Neuronal stem cell (in vitro differentiated cells): ENCODE measurements at places on chromosomes 7 and 10.

- no peak overlapping the region for H3K4me3 ChIP-seq
- DNase-seq: no peak
- no peak overlapping the region for H3K27ac ChIP-seq
- H3K4me1 ChIP-seq: no peaks in the 10 kb centered on the region
- peaks cover 2% of the 10 kb centered on the region for H3K27me3 ChIP-seq
Observed at GRCh38 chr10:71290331-71290730, 28.7 kb upstream of the SLC29A3 start.

DNA sequence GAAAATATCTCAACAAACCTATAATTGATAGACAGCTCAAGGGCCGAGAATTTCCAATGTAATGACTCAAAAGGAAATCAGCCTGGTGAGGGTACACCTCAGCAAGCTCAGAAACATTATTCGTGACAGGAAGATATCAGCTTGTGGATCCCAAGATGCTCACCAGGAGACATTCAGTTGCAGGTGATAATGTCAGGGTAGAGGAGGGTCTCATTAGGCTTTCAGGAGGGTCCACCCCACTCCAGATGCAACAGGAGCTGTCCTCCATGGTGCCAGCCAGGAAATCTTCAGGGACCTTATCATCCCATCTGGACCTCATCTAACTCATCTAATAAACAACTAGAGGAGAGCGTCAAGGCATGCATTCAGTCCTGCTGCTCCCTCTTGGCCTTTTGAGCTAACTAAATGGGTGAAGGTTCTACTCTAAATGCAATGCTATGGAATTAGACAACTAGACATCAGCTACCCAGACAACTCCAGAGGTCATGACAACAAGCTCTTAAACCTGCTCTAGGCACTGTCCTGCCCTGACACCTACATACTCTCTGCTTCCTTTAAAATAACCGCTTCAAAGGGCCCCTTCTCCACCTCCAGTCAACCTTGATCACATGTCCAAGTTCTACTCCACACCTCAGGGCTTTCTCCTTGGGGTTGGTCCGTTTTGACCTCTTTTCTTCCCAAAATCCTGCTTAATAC, 4.3 kb upstream of the GIMAP5 start:
- DNase-seq: no peak
- H3K27me3 ChIP-seq: no peaks in the 10 kb centered on the region
- H3K36me3 ChIP-seq: no peaks in the 10 kb centered on the region
- no peak overlapping the region for H3K27ac ChIP-seq
- no peak overlapping the region for H3K4me3 ChIP-seq

- H3K27me3 ChIP-seq: no peaks in the 10 kb centered on the region
- peaks cover 3% of the 10 kb centered on the region for H3K4me1 ChIP-seq
- H3K36me3 ChIP-seq: no peaks in the 10 kb centered on the region
- no peak overlapping the region for H3K4me3 ChIP-seq
- DNase-seq: no peak
Observed at GRCh38 chr10:33233221-33233620, 101.2 kb downstream of the NRP1 start.

DNA sequence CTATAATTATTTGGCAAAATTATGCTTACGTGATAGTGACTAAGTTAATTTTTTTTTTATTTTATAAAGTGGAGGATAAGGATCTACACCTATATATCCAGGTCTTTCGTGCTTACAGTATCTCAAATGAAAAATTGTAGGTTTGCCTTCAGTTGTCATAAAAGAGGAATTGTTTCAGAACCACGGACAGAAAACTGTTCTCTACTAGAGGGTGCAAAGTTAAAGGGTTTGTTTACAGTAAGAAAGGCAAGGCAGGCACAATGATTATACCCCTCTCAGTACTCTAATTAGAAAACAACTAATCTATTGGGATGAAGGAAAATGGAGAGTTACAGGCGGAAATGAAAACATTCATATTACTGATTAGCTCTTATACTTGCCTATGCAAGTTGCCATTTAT, 1.5 kb downstream of the PCLO start:
- no peak for DNase-seq
- no peak overlapping the region for H3K4me3 ChIP-seq
- no peaks in the 10 kb centered on the region for H3K4me1 ChIP-seq
- no peaks in the 10 kb centered on the region for H3K27me3 ChIP-seq
- H3K36me3 ChIP-seq: peaks cover 5% of the 10 kb centered on the region

GRCh38 chr10:77630507-77630848, 7.1 kb downstream of the KCNMA1 start:
- H3K4me1 ChIP-seq: peaks cover 2% of the 10 kb centered on the region
- H3K27ac ChIP-seq: no peak overlapping the region
- H3K27me3 ChIP-seq: no peaks in the 10 kb centered on the region
- H3K4me3 ChIP-seq: no peak overlapping the region
- H3K36me3 ChIP-seq: no peaks in the 10 kb centered on the region
- no peak for DNase-seq

DNA sequence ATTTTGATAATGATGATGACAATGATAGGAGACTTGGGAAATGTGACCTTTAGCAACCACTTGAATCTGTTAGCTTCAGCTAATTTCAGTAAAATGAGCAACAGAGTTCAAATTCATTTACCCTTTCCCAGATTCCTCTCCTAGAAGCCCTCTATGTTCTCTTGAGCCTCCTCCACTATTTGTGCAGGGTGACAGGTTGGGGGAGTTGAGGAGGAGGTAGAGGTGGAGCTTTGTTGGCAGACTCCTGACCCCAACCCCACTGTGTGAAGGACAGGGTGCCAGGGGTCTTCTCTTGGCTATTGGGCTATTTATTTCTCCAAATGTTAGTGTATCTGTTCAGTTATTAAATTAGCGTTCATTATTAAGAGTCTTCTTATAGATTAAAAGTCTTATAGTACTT, 422.3 kb downstream of the GFRA1 start:
- H3K4me1 ChIP-seq: no peaks in the 10 kb centered on the region
- no peak for DNase-seq

DNA sequence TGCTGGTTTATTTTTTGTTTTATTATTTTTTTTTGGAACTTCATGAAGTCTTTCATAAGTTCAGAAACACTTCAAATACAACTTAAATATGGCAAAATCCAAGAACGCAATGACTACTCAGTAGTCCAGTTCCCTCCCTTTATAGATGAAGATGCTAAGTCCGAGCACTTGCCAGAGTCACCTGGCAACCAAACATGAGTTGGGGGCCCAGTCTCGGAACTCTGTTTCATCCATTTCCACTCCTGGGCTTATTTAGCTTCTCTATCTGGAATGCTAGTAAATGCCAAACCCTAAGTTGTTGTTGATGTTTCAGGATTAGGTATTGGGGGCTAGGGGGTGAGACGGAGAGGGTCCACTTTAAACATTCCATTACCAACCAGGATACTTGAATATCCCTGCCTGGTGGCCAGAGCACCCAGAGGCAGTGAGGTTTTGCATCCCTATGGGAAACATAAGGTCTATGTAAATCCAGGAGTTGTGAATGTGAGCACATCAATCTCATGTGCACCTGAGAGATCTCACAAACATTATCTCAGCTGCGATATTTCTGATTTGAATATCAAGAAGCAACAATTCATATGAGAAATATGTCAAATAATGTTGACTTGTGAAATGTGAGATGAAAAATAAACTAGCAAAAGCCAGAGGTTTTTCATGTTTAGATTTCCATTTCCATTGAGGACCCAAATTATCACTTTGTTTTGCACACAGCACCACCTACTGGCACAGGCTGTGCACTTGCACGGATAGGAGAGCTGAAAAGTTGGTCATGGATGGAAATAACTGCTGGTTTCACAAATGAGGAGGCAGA, 129.3 kb downstream of the PKD1L1 start:
- peak; percentile 54 for DNase-seq
- no peaks in the 10 kb centered on the region for H3K36me3 ChIP-seq
- H3K4me1 ChIP-seq: peaks cover 3% of the 10 kb centered on the region
- H3K27ac ChIP-seq: no peak overlapping the region
- H3K4me3 ChIP-seq: no peak overlapping the region

- no peak overlapping the region for H3K27ac ChIP-seq
- H3K4me3 ChIP-seq: no peak overlapping the region
- DNase-seq: no peak
- H3K27me3 ChIP-seq: no peaks in the 10 kb centered on the region
Observed at GRCh38 chr10:114394531-114394930, 9.8 kb downstream of the AFAP1L2 start.

DNA sequence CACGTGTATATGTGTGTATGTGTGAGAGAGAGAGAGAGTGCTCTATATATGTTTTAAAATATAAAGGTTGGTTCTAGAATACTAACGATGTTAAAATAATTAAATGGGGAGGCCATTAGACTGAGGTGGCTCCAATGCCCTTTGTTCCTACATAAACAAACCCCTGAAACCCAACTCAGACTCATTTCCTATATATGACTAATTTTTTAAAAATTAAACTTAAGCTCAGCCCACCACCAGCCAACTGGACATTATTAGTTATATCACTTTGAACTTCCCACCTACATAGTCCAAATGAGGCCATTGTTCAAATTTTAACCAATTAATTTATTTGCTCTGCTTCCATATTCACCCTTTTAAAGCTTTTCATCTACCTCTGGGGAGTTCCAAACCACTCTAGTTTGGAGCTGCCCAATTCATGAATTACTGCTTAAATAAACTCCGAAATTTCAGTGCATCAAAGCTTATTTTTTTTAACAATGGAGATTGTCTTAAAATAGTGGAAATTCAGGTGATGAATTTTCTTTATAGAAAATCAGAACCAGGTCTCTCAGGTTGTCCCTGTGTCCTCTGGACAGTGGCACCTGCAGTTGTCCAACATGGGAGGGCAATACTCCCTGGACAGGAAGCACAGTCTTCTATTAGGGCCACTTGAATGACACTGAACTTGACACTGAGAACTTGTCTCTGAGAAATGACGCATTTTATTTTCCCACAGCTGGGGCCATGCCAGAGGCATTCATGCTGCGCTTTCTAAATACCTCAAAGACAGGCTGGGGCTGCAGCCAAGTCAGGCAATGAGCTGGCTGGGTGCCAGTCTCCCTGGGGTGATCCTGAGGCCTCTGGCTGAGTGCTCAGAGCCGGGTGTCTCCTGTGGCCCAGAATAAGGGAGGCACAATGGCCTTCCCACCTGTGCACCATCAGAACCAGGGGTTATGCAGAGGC, 109.5 kb upstream of the TMEM72 start:
- no peak for DNase-seq
- no peaks in the 10 kb centered on the region for H3K4me1 ChIP-seq
- no peak overlapping the region for H3K4me3 ChIP-seq
- no peaks in the 10 kb centered on the region for H3K36me3 ChIP-seq
- H3K27me3 ChIP-seq: no peaks in the 10 kb centered on the region

DNA sequence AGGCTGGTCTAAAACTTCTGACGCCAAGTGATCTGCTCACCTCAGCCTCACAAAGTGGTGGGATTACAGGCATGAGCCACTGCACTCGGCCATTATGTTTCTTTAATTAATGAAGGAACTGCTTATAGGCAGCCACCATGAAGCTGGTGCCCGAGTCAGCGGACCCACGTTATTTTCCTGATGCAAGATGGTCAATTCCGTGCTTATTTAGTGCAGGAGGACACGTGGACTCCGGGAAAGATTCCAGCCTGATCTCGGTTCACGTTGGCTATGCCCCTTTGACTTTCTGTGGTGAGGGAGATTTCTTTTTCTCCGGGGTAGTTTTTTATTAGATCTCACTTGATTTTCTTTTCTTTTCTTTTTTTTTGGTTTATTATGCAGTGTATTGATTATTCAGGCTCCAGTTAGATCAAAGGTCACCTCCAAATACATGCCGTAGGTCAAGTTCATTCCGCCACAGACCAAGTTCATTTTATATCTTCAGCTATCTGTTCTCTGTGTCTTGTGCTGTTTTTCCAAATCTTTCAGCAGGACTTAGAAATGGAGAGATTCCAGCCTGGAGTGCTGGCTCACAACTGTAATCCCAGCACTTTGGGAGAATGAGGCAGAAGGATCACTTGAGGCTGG, 8.3 kb downstream of the CAMK1D start:
- peaks cover 18% of the 10 kb centered on the region for H3K4me1 ChIP-seq
- no peak overlapping the region for H3K4me3 ChIP-seq
- H3K36me3 ChIP-seq: no peaks in the 10 kb centered on the region
- no peak for DNase-seq
- H3K27ac ChIP-seq: no peak overlapping the region
- H3K27me3 ChIP-seq: no peaks in the 10 kb centered on the region

DNA sequence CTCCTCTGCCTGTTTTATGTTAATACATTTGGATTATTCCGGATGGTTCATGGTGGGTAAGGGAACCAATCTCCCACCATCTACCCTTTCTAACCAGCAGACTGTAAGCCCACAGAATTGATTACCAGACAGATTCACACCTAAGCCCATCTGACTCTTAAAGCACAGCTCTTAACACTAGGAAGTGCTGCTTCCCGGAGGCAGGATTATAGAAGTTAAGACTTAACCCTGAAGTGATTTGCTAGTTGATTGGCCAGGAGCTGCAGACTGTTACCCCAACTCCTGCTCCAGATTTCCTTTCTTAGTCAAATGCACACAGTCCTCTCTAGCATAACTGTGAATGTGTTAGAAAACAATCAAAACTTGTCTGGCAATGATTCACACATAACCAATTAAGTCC, 221.7 kb downstream of the CDK14 start:
- no peak overlapping the region for H3K4me3 ChIP-seq
- H3K4me1 ChIP-seq: no peaks in the 10 kb centered on the region
- no peak for DNase-seq
- no peaks in the 10 kb centered on the region for H3K36me3 ChIP-seq

GRCh38 chr7:128871050-128871449, 8.4 kb downstream of the ATP6V1F start:
- no peak for DNase-seq
- no peak overlapping the region for H3K27ac ChIP-seq
- peaks cover 3% of the 10 kb centered on the region for H3K36me3 ChIP-seq
- no peaks in the 10 kb centered on the region for H3K27me3 ChIP-seq
